ENCODE measurements at places on chromosomes 2 and 18. TPM values are rescaled to one million over a fixed set of nuclear protein-coding genes. Genes with fewer than 3 reads are reported as not detected.

ZEB2 gene
- 20.6 TPM for total RNA-seq

LIPG gene
- total RNA-seq = not detected

SULT1C2 gene
- not detected for total RNA-seq

DNA sequence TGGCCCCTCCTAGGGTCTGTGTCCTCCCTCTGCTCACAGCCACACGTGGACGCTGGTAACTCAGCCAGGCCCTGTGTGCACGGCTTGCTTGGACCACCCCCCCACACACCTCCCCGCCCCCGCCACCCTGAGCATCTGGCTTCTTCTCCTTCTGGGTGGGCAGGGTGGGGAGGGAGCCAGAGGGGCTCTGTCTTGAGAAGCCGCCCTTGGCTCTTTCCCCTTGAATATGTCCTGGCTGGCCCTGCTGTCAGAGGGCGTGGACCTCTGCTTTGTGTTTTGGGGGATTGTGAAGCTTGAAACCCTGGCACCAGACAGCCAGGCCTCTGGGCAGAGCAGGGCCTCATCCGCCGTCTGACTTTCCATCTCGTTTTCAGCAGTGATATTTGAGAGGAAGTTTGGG lies 72.1 kb downstream of the GLI2 start:
- DNase-seq = no peak
- H3K27me3 ChIP-seq = no peaks in the 10 kb centered on the region
- no peaks in the 10 kb centered on the region for H3K36me3 ChIP-seq
- no peaks in the 10 kb centered on the region for H3K4me1 ChIP-seq
- H3K27ac ChIP-seq = no peak overlapping the region

DNA sequence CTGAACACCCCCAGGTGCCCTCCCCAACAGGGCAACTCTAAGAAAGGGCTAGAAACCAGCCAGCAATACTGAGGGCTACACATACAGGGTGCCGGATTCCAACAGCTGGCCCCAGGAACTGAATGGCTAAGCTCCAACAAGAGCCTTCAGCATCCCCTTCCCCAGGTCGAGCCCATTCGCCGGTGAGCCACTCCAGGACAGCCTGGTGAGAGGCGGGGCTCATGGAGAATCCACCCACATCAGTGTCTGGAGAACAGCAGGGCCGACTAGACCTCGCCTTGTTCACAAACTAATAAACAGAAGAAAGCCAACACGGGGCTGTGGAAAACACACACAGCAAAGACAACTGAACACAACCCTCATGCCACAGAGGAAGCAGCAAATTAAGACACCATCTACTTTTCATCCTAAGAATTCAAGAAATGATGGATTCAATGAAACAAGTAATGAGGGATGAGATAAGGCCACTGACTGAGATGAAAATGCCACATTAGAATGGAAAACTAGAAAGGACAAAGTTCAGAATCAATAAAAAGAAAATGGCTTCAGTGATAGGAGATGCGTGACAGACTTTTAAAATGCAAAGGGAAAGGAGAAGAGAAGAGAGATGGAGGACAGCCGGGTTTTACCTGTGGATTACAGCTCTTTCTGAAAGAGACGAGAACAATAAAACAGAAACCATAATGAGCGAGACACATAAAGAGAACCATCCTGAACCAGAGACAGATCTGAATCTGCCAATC lies 8.2 kb downstream of the PER2 start:
- H3K4me3 ChIP-seq = no peak overlapping the region
- H3K27ac ChIP-seq = no peak overlapping the region
- DNase-seq = no peak
- no peaks in the 10 kb centered on the region for H3K27me3 ChIP-seq
- peaks cover 4% of the 10 kb centered on the region for H3K36me3 ChIP-seq
- H3K4me1 ChIP-seq = no peaks in the 10 kb centered on the region

DNA sequence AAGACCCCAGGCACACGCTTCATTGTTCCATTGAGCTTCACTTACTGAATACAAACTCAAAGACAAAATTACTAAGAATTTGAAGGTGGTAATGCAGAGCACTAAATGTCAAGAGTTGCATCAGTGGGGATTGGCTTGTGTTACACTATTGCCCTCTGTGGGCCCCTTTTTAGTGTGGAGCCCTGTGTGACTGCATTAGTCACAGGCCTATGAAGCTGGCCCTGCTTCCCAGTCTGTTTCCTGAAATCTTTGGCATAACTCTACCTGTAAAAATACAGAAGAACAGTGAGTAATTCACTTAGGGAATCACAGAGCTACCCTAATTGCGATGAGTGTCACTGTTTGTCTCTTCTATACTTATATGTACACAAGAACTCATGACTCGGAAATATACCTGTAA lies 40.0 kb upstream of the STPG4 start:
- no peak overlapping the region for H3K4me3 ChIP-seq
- no peak for DNase-seq
- H3K27ac ChIP-seq = no peak overlapping the region
- no peaks in the 10 kb centered on the region for H3K4me1 ChIP-seq

DNA sequence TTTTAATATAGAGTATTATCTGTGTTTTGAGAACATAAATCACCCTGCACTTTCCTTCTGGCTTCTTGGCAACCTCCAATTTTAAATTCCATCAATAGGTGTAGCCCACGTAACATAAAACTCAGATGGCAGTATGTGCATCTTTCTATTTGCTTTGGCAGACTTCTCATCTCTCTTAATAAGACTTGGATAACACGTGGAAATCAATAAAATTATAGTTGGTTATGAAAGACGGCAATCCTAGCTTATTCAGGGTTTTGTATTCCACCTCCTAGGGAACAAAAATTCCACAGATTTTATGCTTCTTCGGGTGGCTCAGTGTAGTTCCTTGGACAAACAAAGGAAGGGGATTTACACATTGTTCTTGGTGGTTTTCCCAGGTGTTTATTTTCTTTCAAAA lies 299.3 kb downstream of the RND3 start:
- H3K27ac ChIP-seq = no peak overlapping the region
- H3K4me3 ChIP-seq = no peak overlapping the region
- no peak for DNase-seq
- no peaks in the 10 kb centered on the region for H3K27me3 ChIP-seq
- no peaks in the 10 kb centered on the region for H3K36me3 ChIP-seq

DNA sequence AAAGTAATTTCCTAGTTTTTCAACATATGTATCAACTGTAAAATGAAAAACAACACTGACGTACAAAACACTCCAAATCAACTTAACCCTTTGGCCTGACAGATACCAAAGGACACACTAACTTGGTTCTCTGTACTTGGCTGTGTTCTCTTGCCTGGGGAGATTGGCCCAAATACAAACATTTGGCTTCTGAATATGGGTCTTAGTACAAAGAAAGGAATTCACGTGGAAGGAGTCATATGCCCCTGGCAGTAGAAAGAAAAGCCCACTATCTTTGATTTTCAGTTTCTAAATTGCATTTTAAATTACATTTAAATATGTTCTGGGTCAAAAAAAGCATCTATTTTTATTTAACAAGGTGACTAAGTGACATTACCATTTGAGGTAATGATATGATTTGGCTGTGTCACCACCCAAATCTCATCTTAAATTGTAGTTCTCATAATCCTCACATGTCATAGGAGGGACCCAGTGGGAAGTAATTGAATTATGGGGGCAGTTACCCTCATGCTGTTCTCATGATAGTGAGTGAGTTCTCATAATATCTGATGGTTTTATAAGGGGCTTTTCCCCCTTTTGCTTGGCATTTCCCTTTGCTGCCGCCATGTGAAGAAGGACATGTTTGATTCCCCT lies 153.6 kb upstream of the CCDC195 start:
- H3K36me3 ChIP-seq = peaks cover 90% of the 10 kb centered on the region
- H3K4me1 ChIP-seq = no peaks in the 10 kb centered on the region
- H3K27me3 ChIP-seq = no peaks in the 10 kb centered on the region
- H3K27ac ChIP-seq = no peak overlapping the region

DNA sequence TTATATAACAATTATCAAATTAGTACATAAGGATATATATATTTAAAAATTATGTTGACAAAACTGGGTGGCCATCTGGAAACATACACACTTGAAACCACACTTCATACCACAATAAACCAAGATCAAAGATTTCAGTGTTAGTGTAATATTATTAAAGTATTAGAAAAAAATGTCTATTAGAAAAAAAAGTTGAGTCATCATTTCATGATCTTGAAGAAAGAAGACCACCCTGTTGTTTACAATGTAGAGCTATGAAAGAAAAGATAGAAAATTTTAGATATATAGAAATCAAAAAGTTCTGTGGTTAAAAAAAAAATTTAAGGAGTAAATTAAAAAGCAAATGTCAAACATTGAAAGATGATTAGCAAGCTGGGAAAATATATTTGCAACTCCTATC lies 224.5 kb upstream of the CDH20 start:
- H3K36me3 ChIP-seq = no peaks in the 10 kb centered on the region
- H3K4me1 ChIP-seq = no peaks in the 10 kb centered on the region
- no peak overlapping the region for H3K4me3 ChIP-seq
- no peak for DNase-seq

- DNase-seq = no peak
- H3K4me1 ChIP-seq = no peaks in the 10 kb centered on the region
- H3K4me3 ChIP-seq = no peak overlapping the region
- no peaks in the 10 kb centered on the region for H3K36me3 ChIP-seq
- no peaks in the 10 kb centered on the region for H3K27me3 ChIP-seq
Observed at GRCh38 chr2:66772618-66773017, 337.7 kb downstream of the MEIS1 start.

- no peaks in the 10 kb centered on the region for H3K36me3 ChIP-seq
- H3K4me3 ChIP-seq = no peak overlapping the region
- H3K27me3 ChIP-seq = no peaks in the 10 kb centered on the region
- no peak overlapping the region for H3K27ac ChIP-seq
- no peaks in the 10 kb centered on the region for H3K4me1 ChIP-seq
Observed at GRCh38 chr2:56784046-56784445, 600.3 kb downstream of the CCDC85A start.

- peaks cover 16% of the 10 kb centered on the region for H3K4me1 ChIP-seq
- DNase-seq = no peak
- H3K27ac ChIP-seq = no peak overlapping the region
Observed at GRCh38 chr2:12636837-12637581, 79.7 kb upstream of the TRIB2 start.
